Stimulated activated CD4-positive, alpha-beta T cell treated with anti-CD3 and anti-CD28 coated beads, Interleukin-1b, Interleukin-23, amount 100 ng/mL, for 48 hours (primary cell): ENCODE measurements at places on chromosomes 2 and 18.

GRCh38 chr2:20666304-20667150 lies at the start of gene GDF7:
GDF7 (plus strand) TSS chr2:20667144; CDS start chr2:20667240, 96 bp downstream.
- no peak for DNase-seq

GRCh38 chr2:158665536-158666302 lies 129.4 kb upstream of the DAPL1 start:
- no peak for DNase-seq

GRCh38 chr2:177812713-177813396 lies 259.7 kb downstream of the PDE11A start:
- no peak for DNase-seq

- DNase-seq, result no peak
Observed at GRCh38 chr2:14756122-14756541, 123.6 kb downstream of the LRATD1 start.
